ENCODE measurements at places on chromosomes 6 and 20.
A peak's percentile ranks its signal among the peaks of the same experiment; 100 is the strongest.

DNA sequence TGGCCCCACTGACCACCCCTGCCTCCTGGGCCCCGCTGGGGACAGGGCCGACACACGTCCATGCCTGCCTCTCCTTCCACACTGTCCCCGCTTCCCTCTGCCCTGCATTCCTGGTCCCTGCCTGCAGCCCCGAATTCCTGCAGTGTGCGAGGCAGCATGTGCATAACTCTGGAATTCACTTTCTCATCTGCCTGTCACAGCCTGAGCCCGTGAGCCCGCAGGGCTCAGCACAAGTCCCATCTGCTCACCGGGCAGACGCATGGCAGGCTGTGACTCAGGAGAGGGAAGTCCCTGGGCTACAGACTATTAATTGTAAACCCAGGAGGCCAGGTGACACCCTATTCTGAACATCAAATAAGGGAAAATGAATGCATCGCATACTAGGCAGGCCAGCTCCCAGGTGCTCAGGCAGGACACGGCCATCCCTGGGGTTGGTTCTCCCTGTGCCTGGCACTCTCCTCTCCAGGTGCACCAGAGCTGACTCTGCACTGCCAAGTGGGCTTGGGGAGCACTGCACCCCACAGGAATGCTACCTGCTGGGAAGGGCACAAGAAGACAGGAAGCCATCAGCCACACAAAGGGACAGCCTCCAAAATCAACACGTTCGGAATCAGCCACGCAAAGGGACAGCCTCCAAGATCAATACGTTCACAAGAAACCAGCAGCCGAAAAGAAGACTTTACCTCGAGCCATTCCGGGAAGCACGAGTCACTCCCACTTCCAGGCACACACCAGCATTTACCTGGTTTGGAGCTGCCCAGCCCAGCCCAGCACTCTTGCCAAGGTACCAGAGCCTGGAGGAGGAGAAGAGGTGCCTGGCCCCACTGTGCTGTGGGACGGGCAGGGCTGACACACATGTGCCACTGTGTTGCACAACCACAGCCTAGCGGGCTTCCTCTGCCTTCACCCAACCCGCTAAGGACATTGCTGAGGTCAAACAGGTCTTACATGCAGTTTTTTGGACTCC, 65.9 kb downstream of the DLL1 start:
- peak; percentile 32 for DNase-seq
- H3K36me3 ChIP-seq = no peaks in the 10 kb centered on the region
- no peak overlapping the region for H3K27ac ChIP-seq
- H3K27me3 ChIP-seq = no peaks in the 10 kb centered on the region

DNA sequence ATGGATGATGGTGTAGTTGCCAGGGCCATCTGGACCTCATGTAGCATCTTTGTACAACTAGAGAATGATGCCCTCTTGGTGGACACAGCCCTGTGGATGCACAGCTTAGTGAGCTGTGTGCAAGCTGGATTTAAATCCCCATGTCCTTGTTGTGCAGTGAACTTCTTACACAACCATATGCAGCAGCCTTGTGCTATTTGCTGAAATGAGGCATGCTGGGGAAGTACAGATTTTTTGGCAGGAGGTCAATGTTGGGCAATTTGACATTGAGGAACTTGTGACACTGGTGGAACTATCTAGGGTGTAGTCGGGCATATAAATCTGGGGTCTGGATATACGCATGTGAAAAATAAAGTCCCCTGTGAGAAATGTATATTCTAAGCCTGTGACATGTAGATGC, 5.8 kb upstream of the CDC5L start:
- no peak overlapping the region for H3K4me3 ChIP-seq
- peaks cover 6% of the 10 kb centered on the region for H3K4me1 ChIP-seq
- no peak overlapping the region for H3K27ac ChIP-seq
- no peaks in the 10 kb centered on the region for H3K36me3 ChIP-seq

DNA sequence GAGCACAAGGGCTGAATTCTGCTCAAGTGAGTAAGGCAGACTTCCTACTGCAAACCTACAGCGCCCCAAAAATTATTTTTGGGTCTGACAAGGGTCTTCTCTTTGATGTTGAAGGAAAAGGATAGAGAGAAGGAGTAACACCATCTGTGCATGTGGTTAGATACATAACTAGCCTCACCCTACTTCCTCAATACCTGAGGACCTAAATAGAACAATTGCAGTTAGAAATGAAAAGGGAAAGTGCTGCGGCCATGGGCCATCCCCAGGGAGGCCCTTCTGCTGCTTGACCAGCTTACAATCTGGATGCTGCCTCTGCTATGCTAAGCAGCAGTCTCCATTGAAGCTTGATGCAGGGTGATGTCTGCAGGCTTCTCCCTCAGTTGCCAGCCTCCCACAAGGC, 63.2 kb upstream of the ARMH2 start:
- H3K36me3 ChIP-seq = no peaks in the 10 kb centered on the region
- no peak overlapping the region for H3K27ac ChIP-seq
- H3K4me1 ChIP-seq = peaks cover 14% of the 10 kb centered on the region
- no peak overlapping the region for H3K4me3 ChIP-seq
- no peak for DNase-seq

- H3K27me3 ChIP-seq = no peaks in the 10 kb centered on the region
- peak; percentile 79 for DNase-seq
- H3K4me3 ChIP-seq = no peak overlapping the region
- no peaks in the 10 kb centered on the region for H3K36me3 ChIP-seq
These were observed 58.9 kb upstream of the TNFAIP3 start for GRCh38 chr6:137808191-137808590.

- no peaks in the 10 kb centered on the region for H3K36me3 ChIP-seq
- DNase-seq = no peak
- H3K27ac ChIP-seq = no peak overlapping the region
- no peaks in the 10 kb centered on the region for H3K4me1 ChIP-seq
- H3K4me3 ChIP-seq = no peak overlapping the region
These were observed 40.7 kb upstream of the BMP2 start for GRCh38 chr20:6726761-6727160.

DNA sequence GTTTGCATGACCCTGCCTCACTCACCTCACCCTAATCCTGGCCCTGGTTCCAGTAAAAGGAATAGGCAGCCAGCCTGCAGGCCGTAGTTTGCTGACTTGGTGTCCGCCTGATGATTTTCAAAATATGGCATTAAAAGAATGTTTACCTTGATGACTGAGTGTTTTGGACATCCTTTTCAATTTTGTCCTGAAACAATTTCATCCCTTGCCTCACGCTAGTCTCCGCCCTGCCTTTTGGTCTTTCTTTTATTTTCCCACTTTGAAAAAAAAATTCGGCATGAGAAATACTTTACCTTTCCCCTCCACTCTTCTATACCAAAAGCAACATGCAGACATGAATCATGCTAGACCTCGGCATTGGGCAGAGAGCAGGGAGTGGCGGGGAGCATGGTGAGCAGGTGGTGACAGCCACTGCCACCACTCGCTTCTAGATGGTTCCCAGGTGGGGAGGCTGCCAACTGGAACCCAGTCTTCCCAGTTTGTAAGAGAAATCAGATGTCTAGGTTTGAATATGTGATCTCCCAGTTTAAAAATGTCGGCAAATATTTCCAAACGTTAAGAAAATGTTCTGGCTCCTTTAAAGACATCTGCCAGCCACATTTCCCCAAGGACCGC, 9.4 kb downstream of the CD40 start:
- H3K4me1 ChIP-seq = no peaks in the 10 kb centered on the region
- H3K27me3 ChIP-seq = peaks cover 29% of the 10 kb centered on the region
- DNase-seq = no peak
- H3K4me3 ChIP-seq = no peak overlapping the region
- H3K36me3 ChIP-seq = no peaks in the 10 kb centered on the region

DNA sequence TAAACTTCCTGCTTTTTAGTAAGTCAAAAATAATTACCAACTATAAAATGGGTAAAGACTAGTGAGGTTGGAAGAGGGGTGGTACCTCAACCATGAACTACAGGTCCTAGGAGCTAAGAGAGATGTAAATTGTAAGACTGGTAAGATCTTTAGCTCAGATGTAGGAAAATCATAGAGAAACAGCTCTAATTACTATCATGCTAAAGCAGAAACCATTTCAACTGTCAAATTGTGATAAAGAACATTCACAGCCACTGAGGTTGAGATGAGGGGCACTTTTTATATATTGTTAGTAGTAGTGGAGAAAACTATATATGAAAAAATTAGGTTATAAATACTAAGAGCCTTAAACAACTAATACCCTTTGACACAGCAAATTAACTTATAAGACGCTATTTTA, 20.0 kb downstream of the CDK19 start:
- no peak overlapping the region for H3K4me3 ChIP-seq
- no peaks in the 10 kb centered on the region for H3K4me1 ChIP-seq
- H3K36me3 ChIP-seq = no peaks in the 10 kb centered on the region
- H3K27ac ChIP-seq = no peak overlapping the region
- H3K27me3 ChIP-seq = no peaks in the 10 kb centered on the region

Data from GM23248 (cell line).